ENCODE measurements at places on chromosomes 11 and 22.
A peak's percentile ranks its signal among the peaks of the same experiment; 100 is the strongest.

GRCh38 chr22:50228366-50228765 lies 16.5 kb downstream of the TUBGCP6 start:
- DNase-seq, result peak; percentile 18

GRCh38 chr11:114039551-114039950 lies 20.0 kb upstream of the ZBTB16 start:
- no peak for DNase-seq

DNA sequence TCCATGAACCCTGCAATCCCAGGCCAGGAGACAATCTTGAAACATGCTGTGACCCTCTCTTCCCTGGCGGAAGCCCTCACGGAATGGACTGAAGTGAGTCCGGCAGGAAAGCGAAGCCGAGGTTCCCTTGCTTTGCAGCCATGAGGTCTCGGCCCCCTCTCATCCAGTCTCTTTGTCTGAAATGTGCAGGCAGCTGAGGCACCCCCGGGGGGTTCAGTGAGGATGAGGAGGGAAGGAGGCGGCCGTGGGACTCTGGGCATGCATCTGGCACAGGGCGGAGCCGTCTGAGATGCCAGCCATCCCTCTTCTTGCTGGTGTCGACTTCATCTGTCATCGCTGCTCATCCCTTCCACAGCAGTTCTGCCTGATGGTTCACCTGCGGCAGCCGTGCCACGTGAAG lies 1485.7 kb downstream of the BRD1 start:
- DNase-seq, result no peak

DNA sequence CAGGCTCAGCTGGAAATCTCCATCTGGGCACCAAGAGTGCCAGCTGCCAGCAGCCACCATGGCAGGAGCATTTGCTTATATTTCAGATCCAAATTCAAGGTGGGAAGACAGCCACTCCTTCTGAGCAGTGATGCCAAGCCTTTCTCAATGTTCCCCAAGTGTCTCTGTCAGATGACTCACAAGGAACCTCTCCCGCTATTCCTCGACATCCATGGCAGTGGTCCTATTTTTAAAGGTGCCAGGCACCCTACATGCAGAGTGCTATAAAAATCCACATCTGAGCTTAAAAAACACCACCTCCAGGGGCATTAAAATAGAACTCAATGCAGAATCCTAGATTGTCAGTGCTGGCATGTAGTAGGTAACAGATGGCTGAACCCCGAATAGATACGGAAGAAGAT lies 112.1 kb downstream of the SLC1A2 start:
- no peak for DNase-seq

- DNase-seq, result no peak
Observed at GRCh38 chr11:8307601-8308000, 43.9 kb upstream of the LMO1 start.

DNA sequence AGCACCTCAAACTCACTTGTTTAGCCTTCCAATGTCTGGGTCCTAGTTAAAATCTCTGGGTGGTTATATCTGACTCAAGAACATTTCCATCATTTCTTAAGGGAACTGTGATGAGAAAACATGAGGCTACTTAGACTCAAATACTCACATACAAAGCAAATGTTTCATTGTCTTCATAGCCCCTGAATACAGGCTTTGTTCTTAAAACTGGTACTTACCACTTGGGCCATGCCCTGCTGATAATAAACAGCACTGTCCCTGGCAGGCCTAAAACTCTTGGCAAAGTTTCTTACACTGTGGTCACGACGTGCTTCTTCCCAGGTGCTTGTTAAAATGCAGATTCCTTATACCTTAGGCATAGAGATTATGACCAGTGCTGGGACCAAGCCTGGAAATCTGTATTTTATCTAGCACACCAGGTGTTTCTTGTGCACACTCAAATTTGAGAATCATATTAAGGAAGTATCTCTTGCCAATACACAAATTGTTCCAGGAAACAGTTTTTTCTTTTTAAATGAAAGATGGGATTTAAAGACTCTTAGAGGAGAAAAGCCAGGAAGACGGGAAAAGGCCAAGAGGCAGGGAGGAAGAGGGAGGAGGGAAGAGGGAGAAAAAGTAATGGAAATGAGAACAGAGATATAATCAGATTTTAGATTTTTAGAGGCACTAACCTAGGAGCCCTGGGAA lies 287.9 kb upstream of the MPPED2 start:
- DNase-seq, result no peak

DNA sequence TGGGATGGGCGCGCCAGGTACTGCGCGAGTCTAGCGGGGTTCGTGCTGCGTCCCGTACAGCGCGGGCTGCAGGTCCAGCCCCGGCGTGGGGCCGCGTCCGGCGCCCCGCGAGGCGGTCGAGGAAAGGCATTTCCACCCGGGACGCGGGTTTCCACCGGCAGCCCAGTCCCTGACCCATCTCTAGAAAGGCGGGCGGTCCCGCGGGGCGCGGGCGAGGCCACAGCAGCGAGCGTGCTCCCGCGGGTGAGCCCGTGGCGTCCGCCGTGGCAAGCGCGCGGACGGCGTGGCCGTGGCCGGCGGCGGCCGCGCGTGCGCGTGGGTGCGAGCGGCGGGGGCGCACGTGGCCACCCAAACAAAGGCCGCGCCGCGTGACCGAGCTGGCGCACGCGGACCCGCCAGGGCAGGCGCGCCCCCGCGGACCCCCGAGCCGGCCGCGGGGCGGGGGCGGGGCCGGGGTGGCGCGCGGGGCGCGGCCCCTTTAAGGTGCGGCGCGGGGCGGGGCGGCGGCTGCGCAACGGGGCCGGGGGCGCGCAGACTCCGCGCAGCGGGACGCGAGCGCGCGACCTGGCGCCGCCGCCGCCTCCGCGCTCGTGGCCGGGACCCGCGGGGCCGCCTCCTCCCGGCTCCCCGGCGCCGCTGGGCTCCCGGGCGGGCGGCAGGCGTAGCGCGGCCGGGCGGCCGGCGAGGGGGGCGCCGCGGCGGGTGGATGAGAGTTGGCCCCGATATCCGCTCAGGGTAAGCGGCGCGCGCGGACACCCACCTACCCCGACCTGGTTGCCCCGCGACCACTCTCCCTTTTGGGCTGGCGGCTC lies 39.3 kb upstream of the CELSR1 start:
- DNase-seq, result peak; percentile 59

DNA sequence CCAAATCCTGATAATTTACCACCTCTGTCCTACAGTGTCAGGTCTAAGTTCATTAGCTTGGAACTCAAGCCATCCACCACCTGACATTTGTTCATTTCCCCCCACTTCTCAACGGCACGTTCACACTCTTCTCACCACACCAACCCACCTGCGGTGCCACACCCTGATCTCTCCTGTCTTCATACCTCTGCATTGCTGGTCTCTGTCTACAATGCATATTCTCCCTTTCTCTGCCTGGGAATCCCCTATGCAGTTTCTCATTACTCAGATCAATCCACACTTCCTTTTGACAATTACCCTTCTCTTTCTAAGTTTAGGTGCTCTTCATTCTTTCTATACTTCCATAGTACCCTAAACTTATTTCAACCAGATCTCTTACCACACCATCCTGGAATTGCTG lies 20.4 kb upstream of the EMSY start:
- peak; percentile 66 for DNase-seq

DNA sequence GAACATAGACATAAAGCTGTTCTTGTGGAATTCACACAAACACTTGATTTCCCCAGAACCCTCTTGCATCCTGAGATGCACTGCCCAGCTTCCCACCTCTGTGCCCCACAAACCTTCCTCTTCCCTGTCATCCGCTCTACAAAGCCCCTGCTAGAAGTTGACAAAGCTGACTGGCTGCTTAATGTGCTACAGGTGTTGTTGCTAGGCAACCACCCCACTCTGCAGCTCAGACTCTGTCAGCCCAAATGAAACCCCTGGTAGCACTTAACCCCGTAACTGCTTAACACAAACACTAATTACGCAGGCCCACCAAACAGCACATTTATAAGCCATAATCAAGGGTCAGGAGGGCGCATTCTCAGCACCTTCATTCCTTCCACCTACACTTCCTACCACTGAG lies 172.0 kb upstream of the CADM1 start:
- DNase-seq, result peak; percentile 69

DNA sequence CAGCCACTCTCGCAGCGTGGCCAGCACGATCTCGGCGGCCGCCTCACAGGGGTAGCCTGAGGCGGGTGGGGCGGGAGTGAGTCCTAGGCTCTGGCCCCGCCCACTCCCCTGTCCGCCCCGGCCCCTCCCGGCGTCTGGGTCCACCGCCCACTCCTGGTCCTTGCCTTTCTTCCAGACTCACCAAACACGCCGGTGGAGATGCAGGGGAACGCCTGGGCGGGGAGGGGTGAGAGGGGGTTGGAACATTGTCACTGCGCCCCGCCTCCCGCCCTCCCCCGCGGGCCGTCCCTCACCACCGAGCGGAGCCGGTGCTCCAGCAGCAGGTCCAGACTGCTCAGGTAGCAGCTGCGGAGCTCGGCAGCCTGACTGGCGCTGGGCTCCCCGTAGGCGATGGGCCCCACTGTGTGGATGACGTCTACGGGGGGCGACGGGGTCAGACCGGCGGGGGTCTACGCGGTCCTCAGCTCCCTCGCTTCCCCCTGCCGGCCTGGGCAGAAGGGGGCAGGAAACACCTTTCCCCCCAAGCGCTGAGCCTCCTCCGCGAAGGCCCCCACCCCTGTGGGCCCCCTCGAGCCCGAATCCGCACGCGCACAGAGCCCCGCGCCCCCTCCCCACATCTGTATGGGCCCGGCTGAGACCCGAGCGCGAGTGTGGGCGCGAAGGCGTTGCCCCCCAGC lies 13.2 kb downstream of the OTUB1 start:
- DNase-seq, result peak; percentile 94

DNA sequence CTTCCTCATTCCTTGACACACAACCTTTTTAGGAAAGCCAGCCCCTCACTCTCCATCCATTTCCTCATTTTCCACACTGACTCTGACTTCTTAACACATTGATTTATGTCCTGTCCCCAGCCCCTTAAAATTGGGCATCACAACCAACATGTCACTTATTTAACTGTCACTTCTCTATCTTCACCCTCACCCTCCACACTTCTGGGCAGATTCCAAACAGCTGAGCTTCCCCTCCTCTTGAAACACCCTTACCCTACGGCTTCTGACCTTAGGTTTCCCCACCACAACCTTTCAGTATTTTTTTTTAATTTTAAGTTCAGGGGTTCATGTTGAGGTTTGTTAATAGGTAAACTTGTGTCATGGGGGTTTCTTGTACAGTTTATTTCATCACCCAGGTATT lies 696.3 kb downstream of the DLG2 start:
- DNase-seq, result no peak

- DNase-seq, result no peak
Observed at GRCh38 chr11:105189581-105189980, 50.0 kb upstream of the CARD18 start.

DNA sequence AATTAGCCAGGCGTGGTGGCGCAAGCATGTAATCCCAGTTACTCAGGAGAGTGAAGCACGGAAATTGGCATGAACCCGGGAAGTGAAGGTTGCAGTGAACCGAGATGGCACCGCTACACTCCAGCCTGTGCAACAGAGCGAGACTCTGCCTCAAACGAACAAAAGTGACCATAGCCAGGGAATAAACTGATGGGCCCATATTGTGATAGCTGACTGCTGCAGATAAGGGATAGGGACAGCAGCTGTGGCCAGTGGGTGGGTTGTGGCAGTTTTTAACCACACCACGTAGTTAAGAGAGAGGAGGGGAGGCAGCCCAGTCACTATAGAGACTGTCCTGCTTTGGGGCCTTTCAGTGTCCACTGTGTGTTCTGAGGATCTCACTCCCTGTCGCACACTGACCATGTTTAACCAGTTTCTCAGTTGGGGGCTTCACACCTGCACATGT lies 58.9 kb downstream of the PISD start:
- DNase-seq, result no peak

GRCh38 chr22:35629406-35630216 lies 12.5 kb upstream of the MB start:
- DNase-seq, result peak; percentile 85

- DNase-seq, result no peak
Observed at GRCh38 chr22:28411125-28411524, 268.5 kb downstream of the TTC28 start.

DNA sequence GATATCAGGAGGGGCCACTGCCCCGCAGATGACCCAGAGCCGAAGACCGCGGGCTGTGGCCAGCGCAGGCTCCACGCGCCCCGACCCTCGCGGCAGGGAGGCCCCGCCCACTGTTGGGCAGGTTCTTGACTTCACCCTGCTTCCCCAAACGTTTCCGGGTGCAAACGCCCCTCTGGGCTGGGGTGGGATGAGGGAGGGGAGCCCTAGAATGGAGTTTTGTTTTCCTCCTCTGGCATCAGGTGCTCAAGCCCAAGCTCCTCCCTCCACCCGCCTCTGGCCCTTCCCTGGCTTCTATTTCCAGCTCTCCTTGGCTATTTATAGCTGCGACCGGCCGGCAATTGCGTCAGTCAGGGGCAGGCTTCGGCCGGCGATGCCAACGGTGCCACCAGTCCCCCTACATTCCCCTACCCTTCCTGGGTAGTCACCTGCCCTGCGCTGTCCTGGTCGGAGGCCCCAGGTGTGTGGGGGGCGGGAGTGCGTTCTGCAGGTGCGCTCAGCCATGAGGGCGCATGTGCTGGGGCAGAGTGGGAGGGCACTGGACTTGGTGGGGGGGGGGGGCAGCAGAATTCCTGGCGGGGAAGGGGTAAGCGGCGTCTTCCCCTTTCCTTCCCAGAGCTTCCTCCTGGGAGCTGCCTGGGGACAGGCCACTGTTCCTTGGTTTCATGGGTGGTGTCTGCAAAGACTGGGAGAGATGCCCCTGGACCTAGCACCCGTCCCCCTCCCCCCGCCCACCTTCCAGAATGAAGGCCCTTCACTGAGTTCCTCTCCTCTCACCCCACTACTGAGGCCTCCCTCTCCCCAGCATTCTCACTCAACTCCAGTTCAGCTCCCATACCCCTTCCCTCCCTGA lies 23.6 kb downstream of the DUSP8 start:
- peak; percentile 82 for DNase-seq

- DNase-seq, result no peak
Observed at GRCh38 chr11:21628641-21629040, 564.2 kb upstream of the ANO5 start.

DNA sequence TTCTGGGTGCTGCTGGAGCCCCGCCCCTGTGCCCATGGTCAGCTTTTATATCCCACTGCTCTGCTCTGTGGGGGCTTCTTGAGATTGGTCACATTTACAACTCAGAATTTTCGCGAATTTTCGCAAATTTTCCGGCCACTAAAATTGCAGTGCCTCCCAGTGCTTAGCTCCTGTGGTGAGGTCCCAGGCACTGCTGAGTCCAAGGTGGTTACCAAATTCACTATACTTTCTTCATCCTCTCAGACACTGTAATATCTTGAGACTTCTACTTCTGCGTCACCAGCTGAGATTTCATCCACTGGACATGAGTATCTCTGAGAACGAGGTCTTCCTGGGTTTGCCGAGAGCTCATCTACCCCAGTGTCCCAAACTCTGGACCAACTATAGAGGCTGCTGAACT lies 8.7 kb downstream of the KDM4F start:
- no peak for DNase-seq

- DNase-seq, result no peak
Observed at GRCh38 chr11:33912405-33913361, 20.8 kb upstream of the LMO2 start.

DNA sequence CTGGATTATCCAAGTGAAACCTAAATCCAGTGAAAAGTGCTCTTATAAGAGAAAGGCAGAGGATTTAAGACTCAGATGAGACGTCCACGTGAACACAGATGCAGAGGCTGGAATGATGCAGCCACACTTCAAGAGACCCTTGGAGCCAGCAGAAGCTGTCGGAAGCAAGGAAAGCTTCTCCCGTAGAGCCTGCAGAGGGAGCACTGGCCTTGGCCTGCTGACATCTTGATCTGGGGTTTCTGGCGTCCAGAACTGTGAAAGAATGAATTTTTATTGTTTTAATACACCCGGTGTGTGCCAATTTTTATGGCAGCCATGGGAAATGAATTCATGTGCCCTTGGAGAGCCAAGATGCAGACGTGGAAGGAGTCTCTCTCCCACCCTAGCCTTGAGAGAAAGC lies 407.0 kb upstream of the B3GAT1 start:
- DNase-seq, result peak; percentile 73

- DNase-seq, result no peak
Observed at GRCh38 chr11:124595302-124595701, 15.9 kb upstream of the PANX3 start.

All from endodermal cell (in vitro differentiated cells).